HFFc6 (cell line): ENCODE measurements at places on chromosomes 12 and 14.
A peak's percentile ranks its signal among the peaks of the same experiment; 100 is the strongest.

- no peak for DNase-seq
These were observed 164.5 kb upstream of the E2F7 start for GRCh38 chr12:77229640-77230442.

GRCh38 chr12:25557830-25558436 is 4.8 kb upstream of the LMNTD1 start:
- peak; percentile 60 for DNase-seq

DNA sequence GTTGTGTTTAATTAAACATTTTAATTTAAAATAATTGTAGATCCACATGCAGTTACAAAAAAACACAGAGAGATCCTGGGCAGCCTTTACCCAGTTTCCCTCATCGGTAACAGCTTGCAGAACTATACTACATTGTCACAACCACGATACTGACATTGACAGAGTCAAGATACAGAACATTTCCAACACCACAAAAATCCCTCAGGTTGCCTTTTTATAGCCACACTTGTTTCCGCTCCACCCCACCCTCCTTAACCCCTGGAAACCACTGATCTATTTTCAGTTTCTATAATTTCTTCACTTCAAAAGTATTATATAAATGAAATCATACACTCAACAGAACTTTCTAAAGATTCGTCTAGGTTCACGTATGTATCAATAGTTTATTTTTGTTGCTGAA is 458.8 kb upstream of the SOX5 start:
- DNase-seq: no peak

DNA sequence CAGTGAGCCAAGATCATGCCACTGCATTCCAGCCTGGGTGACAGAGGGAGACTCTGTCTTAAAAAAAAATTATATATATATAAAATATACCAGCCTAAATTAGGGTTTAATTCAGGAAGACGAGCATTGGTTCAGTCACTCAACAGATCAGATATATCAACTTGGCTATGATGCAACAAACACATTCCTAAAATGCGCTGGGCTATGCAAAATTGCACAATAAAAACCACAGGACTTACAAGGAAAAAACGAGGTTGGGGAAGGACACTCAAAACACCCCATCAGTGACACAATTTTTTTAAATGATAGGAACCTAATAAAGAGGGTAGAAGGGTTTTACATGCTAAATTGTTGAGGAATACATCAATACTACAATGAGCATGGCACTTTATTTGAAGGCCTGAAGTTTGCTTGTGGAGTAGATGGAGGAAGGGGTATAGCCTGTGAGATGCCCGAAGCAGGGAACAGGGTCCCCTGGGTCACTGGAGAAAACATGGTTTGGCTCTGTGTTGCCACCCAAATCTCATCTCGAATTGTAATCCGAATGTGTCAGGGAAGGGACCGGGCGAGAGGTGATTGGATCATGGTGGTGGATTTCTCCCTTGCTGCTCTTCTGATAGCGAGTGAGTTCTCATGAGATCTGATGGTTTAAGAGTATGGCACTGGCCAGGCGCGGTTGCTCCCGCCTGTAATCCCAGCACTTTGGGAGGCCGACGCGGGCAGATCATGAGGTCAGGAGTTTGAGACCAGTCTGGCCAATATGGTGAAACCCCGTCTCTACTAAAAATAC is 71.2 kb downstream of the TNFAIP2 start:
- peak; percentile 32 for DNase-seq

GRCh38 chr12:49059299-49060171 is 1.1 kb downstream of the KMT2D start:
- DNase-seq: no peak

DNA sequence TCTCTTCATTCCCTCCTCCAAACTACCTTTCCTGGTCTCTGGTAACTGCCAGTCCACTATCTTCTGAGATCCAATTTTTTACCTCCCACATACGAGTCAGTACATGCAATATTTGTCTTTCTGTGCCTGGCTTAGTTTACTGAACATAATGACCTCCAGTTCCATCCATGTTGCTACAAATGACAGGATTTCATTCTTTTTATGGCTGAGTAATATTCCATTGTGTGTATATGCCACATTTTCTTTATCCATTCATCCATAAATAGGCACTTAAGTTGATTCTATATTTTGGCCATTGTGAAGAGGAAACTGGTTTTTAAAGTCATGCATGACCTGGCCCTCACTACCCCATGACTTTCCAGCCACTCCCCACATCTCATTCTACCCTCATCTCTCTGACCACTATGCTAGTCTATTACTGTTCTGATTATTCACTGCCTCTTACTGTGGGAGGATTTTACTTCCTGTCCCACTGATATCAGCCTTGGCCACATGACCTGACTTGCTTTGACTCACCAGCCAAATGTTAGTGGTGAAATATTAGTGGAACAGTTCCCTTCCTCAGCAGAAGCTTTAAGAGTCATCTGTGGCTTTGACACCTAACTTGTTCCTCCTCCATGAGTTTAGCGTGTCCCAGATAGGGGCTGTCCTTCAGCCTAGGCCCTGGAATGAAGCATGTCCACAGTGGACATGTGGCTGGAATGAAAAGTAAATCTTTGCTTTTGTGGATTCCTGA is 52.2 kb downstream of the GOLGA5 start:
- DNase-seq: peak; percentile 78

- no peak for DNase-seq
These were observed 14.8 kb downstream of the ZBTB39 start for GRCh38 chr12:56991319-56992246.

GRCh38 chr12:34398706-34399630 is 376.7 kb downstream of the ALG10 start:
- no peak for DNase-seq

GRCh38 chr12:20188930-20189653 is 179.2 kb upstream of the PDE3A start:
- no peak for DNase-seq

- DNase-seq: no peak
These were observed 974.7 kb downstream of the GALC start for GRCh38 chr14:87018294-87018693.

GRCh38 chr12:69069479-69069878 is 136.5 kb upstream of the CPM start:
- DNase-seq: no peak

GRCh38 chr12:915090-915489 is 34.4 kb downstream of the RAD52 start:
- DNase-seq: no peak

DNA sequence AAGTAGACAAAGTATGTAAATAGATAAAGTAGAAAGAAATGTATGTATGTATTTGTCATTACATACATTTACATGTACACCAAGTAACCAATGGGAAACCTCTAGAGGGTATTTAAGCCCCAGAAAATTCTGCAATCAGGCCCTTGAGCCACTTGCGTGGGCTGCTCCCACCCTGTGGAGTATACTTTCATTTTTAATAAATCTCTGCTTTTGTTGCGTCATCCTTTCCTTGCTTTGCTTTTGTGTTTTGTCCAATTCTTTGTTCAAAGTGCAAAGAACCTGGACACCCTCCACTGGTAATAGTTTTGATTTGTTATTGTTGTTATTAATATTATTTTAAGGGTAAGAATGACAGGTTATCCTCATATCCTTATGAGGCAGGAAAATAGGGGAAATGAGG is 21.8 kb downstream of the CAPS2 start:
- DNase-seq: no peak

- DNase-seq: no peak
These were observed 29.4 kb upstream of the GALNT8 start for GRCh38 chr12:4690760-4691159.

- DNase-seq: no peak
These were observed 285.0 kb upstream of the GRIP1 start for GRCh38 chr12:66963901-66964300.

- DNase-seq: no peak
These were observed 71.1 kb downstream of the PTCSC3 start for GRCh38 chr14:36105401-36105800.

DNA sequence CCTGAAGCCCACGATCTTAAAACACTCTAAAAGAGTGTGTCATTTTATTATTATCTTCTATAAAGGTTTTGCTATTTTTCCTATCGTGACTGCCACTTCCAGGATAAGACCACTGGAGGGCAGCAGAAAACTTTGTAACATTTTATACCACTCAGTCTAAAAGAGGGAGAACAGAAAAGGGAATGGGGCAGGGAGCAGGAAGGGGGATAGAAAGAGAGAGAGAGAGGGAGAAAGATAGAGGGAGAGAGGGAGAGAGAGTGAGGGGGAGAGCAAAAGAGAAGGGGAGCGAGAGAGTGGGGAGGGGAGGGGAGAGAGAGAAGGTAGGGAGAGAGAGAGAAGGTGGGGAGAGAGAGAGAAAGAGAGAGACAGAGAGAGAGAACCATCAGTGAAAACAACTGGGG is 2.0 kb upstream of the ART4 start:
- peak; percentile 57 for DNase-seq

GRCh38 chr14:22118899-22119477 is 445.4 kb upstream of the OR4E1 start:
- DNase-seq: no peak

DNA sequence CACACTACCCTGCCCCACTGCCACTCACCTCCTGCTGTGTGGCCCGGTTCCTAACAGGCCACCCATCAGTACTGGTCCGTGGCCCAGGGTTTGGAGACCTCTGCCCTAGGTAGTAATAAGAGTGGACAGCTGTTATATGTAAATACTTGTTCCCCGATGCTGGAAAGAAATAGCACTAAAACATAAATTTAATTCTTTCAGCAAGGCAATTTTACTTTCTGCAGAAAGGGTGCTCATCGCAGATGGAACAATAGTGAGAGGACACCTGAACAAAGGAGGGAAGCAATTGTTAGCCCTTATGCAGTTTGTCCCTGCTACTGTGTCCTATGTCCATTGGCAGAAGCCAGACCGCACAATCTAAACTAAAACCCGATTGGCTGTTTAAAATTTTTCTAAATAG is 5.9 kb upstream of the CYP46A1 start:
- no peak for DNase-seq

GRCh38 chr12:104044158-104044557 is 5.8 kb downstream of the GLT8D2 start:
- no peak for DNase-seq

GRCh38 chr12:29797565-29798355 is 14.0 kb upstream of the TMTC1 start:
- DNase-seq: no peak

GRCh38 chr12:95605087-95605486 is 53.8 kb upstream of the USP44 start:
- peak; percentile 47 for DNase-seq

DNA sequence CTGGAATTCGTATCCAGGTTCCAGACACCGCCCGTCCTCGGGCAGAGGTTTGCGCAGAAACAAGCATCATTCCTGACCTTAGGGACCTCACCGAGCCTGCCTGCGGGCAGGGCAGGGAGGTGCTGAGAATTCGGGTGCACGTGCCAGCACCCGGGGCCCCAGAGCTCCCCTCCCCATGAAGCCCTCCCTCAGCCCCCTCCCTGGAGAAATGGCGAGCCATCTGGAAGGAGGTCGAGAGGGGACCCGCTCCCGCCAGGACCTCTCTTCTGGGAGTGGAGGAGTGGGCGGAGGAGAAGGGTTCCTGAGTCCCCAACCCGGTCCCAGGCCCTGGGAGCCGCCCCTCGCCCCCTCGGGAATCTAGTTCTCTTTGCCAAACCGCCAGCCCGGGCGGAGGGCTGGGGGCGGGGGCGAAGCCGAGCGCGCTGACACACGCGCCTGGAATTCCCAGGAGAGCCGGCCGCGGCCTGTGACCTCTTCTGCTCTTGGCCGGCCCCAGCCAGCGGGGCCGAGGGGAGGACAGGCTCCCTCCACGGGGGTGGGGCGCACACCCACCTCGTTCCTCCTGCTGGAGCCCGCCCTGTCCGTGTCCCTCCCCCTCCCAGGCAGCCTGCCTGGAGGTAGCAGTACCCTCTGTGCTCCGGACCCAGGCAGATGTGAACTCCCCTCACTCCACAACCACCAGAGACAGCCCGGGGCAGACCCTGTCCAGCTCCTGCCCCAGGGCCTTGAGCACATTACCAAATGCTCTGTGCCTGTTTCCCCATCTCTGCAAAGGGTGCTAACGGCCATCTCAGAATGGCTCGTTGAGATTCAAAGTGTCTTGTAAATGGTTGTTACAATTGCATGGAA is 23.0 kb upstream of the GPR132 start:
- peak; percentile 66 for DNase-seq

DNA sequence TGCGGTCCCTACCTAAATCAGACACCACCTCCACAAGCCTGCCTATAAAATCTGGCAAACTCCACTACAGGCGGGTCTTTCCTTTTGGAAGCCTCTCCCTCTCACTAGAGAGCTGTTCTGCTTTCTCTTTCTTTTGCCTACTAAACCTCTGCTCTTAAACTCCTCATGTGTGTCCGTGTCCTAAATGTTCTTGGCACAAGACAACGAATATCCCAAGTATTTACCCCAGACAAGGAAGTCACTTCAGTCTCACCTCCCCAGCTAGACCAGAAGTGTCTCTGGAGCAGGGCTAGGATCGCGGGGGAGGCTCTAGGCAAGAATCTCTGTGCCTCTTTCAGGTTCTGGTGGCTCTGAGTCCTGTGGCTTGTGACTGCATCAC is 37.2 kb upstream of the FICD start:
- DNase-seq: no peak

GRCh38 chr12:90870971-90871725 is 83.8 kb downstream of the CCER1 start:
- no peak for DNase-seq

DNA sequence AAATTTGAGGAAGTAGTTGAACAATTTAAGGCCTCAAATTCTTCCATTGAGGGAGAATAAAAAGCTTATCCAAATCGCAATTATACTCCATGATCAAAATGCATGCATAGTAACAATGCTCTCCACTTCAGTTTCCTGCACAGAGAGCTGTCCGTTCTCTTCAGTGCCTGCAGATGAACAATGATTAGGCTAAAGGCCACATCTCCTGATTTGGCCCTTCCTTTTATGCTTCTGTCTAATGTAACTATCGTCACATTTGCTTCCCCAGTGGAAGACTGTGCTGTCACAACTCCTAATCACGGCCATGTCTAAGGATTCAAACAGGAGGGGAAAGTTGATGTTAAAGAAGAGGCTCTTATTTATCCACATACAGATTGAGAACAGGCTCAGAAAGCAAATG is 113.6 kb upstream of the NPAS3 start:
- DNase-seq: no peak

DNA sequence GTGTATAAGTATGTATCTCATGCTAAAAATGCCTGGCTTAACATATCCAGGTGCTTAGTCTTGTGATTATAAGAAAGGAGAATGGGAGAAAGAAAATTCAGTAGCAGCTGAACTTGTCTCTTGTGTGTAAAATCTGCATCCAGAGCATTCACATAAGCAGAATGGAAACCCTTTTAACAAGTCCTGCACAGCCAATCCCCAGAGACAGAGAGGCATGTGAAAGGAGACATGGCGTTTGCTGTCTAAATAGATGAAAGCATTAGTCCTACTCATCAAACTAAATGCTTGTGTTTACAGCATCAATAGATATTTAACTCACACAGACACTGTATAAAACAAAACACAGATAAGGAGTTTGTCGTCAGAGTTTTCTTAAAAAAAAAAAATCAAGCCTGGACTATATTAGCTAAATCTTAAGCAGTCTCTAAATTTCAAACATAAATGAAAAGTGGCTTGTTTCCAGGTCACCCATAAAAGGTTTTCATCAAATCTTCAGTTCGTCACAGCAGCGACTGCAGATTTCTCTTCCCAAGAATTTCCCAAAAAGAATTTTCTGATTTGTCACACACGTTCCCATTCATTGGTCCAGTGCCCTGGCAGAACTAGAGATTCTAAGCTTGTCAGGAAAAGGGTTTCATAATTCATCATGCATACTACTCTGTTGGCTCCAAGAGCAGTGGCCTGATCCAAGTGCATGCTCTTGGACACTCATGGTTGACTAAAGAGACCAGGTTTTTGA is 249.2 kb downstream of the BTG1 start:
- DNase-seq: no peak
